ENCODE measurements at places on chromosomes 11 and 22. TPM values are rescaled to one million over a fixed set of nuclear protein-coding genes. Genes with fewer than 3 reads are reported as not detected.

GRCh38 chr22:41876275-41876674 lies 38.6 kb downstream of the SHISA8 start:
- DNase-seq = no peak

DNA sequence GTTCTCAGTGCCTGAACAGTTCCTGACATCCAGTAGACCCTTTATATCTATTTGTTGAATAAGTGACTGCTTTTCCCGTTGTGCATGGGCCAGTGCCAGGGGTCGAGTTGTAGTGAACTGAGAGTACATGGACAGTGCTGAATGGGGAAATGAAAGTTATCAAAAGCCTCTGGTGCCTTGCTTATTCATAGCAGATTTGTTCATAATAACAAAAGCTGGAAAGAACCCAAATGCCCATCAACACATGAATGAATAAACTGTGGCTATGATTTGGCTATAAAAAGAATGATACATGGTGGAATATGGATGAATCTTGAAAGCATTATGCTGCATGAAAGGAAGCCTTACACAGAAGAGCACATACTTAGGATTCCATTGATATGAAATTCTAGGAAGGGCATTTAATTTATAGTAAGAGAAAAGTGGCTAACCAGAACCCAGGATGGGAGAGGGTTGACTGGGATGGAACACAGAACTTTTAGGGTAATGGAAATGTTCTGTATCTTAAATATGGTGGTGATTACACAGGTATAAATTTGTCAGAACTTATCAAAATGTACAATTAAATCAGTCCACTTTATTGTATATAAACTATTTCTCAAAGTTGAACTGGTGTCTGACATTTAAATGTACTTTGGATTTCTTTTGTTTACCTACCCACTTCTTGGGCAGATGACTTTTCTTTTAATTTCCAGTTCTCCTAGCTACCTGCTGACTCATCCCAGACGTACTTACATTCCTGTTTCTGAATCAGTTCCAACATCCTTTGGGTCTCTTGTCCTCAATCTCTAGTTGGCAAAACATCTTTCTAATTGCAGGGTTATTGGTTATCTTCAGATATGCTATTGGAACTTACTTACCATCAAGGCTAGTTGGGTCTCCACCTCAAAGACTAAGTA lies 42.8 kb downstream of the PACS1 start:
- DNase-seq = no peak

DNA sequence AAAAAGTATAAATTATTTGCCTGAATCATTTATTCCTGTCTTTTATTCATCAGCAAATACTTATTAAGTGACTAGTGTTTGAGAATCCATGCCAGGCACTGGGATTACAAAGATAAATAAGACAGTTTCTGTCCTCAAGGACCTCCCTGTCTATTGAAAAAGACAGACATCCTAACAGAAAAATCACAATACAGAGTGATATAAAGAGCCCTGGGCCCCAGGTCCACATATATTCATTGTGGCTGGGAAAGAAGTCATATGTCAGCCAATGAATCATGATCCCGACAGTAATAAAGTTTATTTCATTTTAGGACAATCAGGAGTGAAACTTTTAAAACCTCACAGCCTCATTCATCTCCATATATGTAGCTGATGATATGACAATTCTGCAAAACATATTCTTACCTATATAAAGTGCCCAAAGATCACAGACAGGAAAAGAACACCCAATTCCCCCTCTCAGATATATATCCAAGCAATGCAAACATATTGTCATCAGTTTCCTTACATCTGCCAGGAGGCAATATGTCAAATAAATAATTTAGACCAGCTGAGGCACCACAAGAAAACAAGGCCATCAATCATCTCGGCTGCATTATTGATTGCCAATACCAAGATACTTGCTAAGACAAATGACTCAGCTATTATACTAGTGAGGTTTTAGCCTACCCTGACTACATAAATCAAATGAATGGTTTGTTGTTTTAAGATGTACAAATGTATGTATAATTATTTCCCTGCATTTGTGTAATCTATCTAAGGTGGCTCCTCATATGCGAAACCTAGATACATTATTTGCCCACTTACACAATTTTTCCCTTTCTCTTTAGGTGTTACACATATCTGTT lies 590.9 kb upstream of the API5 start:
- DNase-seq = no peak

GRCh38 chr11:62930157-62930556 lies 9.0 kb upstream of the CHRM1 start:
- DNase-seq = no peak

GRCh38 chr11:45929486-45930030 lies 7.1 kb downstream of the LARGE2 start:
- no peak for DNase-seq

DNA sequence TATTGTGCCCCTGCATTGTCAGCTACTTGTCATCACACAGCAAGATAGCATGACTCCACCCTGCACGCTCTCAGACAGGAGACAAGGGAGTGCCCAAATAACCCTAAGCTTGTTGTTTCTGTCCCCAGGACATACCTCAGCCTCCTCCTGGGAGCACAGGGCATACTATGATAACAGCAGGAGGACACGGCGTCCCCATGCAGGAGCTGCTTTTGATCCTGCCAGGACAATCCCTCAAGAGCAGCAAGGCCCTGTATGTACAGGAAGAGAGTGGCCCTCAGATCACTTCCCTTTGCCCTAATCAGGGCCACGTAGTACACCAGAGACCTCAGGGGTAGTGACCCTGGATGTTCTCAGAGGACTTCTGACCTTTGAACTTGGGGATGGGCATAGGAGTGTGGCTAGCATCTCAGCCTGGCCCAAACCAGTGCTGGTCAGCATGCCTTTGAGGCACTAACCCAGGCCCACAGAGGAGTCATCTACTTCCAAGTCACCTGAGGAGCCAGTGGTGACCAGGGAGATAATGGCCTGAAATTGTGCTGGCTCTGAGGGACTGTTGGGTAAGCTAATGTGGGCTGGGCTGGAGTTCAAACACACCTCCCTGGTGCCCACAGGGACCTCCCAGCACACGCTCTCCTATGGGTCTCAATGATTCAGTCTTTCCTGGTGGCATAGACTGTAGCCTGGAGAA lies 9.2 kb downstream of the APOA4 start:
- DNase-seq = no peak

GRCh38 chr11:34586488-34587281 lies 34.2 kb upstream of the EHF start:
- no peak for DNase-seq

- no peak for DNase-seq
Measured at GRCh38 chr11:95398437-95399112, 167.6 kb upstream of the SESN3 start.

DNA sequence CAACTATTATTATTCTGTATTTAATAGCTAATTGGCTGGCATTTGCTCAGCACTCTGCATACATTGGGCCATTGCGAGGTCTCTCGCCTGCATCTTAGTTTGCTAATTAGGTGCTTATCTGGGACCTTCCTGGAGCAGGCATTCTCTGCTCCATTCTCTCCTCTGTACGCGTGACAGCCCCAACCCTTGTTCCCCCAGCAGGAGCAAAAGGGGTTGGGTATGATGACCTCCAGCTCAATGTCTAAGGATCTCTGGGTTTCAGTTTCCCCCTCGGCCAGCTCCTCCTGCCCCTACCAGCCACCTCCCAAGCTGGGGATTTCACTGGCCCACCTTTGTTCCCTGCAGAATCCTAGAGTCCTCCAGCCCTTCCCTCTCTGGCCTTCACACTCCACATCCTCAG lies 9.7 kb upstream of the LGALS2 start:
- DNase-seq = no peak

GRCh38 chr11:85348945-85349344 lies 278.2 kb downstream of the DLG2 start:
- no peak for DNase-seq

- no peak for DNase-seq
Measured at GRCh38 chr11:75182664-75183063, 31.8 kb downstream of the SLCO2B1 start.

GRCh38 chr22:38924347-38924952 lies 33.0 kb upstream of the APOBEC3A start:
- no peak for DNase-seq

DNA sequence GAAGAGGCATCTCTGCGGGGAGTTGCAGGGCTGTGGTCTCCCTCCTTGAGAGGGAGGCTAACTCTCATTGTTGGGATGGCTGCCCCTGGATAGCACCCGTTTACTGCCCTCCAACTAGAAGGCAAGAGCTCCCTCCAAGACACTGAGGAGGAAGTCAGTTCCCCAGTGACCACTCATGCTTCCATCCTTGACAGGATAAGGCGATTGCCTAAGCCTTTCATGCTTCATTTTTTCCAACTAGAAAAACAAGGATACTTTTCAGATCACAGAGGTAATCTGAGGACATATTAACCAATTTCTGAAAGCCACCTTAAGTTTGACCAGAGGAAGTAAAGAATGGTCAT lies 186.6 kb downstream of the MAML2 start:
- no peak for DNase-seq

DNA sequence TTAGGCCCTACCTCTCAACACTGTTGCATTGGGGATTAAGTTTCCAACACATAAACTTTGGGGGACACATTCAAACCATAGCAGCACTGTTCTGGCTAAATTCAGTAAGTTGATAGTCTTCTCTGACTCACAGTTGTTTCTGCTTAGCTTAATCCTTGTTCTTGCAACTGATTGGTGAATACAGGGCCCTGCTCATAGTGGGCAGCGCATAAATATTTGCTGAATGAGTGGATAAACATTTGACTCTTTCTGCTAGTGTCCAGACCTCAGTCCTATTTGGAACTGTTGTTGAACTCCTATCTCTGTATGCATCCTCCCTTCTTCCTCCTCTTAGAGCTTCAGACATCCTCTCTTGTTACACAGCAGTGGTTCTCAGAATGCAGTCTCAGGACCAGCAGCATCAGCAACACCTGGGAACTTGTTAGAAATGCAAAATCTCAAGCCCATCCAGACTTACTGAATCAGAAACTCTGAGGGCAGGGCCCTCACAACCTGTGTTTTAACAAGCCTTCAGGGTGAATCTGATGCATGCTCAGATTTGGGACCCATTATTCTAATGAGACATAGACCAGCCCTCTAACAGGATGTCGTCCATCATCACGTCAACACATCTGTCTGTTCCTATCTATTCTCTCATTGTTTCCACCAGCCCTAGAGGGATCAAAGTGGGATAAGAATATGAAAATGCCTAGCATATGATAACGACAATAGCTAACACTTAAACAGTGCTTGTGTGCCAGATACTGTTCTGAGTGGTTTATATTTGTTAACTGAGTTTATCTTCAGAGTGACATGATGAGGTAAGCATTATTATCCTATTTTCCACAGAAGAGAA lies 22.3 kb downstream of the SPON1 start:
- no peak for DNase-seq

KCNJ1 gene
- total RNA-seq = 0.14 TPM

TTC28 gene
- total RNA-seq = 0.71 TPM

KIRREL3 gene
- total RNA-seq = not detected

MLC1 gene
- total RNA-seq = 4.2 TPM

MOGAT2 gene
- not detected for total RNA-seq

IGLL1 gene
- total RNA-seq = not detected

OR56A1 gene
- not detected for total RNA-seq

DMC1 gene
- total RNA-seq = 13.2 TPM
